ENCODE measurements at places on chromosomes 13 and 19. TPM values are rescaled to one million over a fixed set of nuclear protein-coding genes. Genes with fewer than 3 reads are reported as not detected.

MBD3L4 gene
- not detected for total RNA-seq

PNPLA6 gene
- 57.8 TPM for total RNA-seq

GRCh38 chr13:64020126-64020525, 2604.5 kb upstream of the PCDH20 start:
- no peaks in the 10 kb centered on the region for H3K4me1 ChIP-seq
- H3K27me3 ChIP-seq = no peaks in the 10 kb centered on the region
- H3K36me3 ChIP-seq = no peaks in the 10 kb centered on the region

- no peak for DNase-seq
- no peak overlapping the region for H3K27ac ChIP-seq
- H3K4me1 ChIP-seq = no peaks in the 10 kb centered on the region
Observed at GRCh38 chr13:61383111-61383510, 32.5 kb downstream of the PCDH20 start.

- H3K27me3 ChIP-seq = no peaks in the 10 kb centered on the region
- H3K36me3 ChIP-seq = peaks cover 36% of the 10 kb centered on the region
- H3K4me1 ChIP-seq = peaks cover 5% of the 10 kb centered on the region
- H3K27ac ChIP-seq = no peak overlapping the region
Observed at GRCh38 chr19:18665771-18666202, 17.7 kb upstream of the CRTC1 start.

SLC35E1 gene
- 64.8 TPM for total RNA-seq

CYP2A7 gene
- total RNA-seq = not detected

PSG7 gene
- 0.45 TPM for total RNA-seq

GRCh38 chr13:74977498-74977897, 504.5 kb downstream of the TBC1D4 start:
- H3K27ac ChIP-seq = no peak overlapping the region
- no peak for DNase-seq

GRCh38 chr19:46124638-46125115, at the start of gene IGFL3:
IGFL3 (minus strand) TSS chr19:46124688; CDS start chr19:46124649, 39 bp downstream.
- H3K27me3 ChIP-seq = peaks cover 29% of the 10 kb centered on the region
- no peak for DNase-seq
- peak within 1 kb of the TSS; percentile 23 for H3K27ac ChIP-seq
- peaks cover 30% of the 10 kb centered on the region for H3K4me1 ChIP-seq
- no peaks in the 10 kb centered on the region for H3K36me3 ChIP-seq

DNA sequence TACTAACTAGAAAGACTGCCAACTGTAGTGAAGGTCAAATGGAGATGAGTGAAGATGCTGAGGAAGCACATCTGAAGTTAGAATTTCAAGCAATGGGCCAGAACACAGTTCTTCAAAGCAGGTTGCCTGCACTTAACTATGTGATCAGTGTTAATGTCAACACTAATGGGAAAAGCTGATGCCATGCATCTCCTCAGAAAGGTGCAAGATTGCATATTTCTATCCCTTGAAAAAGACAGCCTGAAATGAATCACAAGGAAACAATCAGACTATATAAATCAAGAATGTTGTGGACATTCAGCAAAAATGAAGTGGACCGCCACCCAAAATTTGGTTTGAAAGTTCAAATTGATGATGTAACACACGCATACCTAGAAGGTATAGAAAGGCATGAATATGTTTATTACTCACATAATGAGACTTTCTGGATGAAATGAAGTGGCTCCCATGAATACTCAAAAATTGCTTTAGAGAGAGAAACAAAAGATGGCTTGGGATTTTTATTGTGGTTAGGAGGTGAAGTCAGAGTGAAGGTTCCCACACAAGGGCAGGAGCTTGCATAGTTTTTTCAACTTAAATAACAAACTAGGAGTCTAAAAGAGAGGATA, 522.4 kb downstream of the KCTD12 start:
- no peak overlapping the region for H3K4me3 ChIP-seq
- no peaks in the 10 kb centered on the region for H3K36me3 ChIP-seq
- H3K4me1 ChIP-seq = no peaks in the 10 kb centered on the region
- no peaks in the 10 kb centered on the region for H3K27me3 ChIP-seq
- no peak for DNase-seq

DNA sequence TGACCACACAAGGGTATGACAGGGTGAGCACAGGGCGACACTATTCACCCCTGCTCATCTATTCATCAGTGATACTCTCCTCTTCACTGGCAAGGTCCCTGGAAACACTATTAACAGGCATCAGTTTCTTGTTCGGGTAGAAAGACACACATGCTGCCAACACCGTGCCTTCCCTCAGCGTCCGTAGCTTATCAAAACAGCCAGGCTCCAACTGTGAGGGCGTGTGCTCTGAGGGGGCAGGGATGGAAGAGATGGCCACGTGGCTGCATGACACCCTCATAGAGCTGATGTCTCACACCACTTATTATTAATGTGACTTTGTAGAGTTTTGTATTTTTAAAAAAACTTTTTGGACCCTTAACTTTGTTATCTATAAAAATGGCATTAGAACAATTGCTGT, 160.3 kb downstream of the ITGBL1 start:
- H3K4me3 ChIP-seq = no peak overlapping the region
- H3K4me1 ChIP-seq = no peaks in the 10 kb centered on the region
- no peak overlapping the region for H3K27ac ChIP-seq
- no peaks in the 10 kb centered on the region for H3K36me3 ChIP-seq
- H3K27me3 ChIP-seq = no peaks in the 10 kb centered on the region

PODNL1 gene
- total RNA-seq = 2.3 TPM

DNA sequence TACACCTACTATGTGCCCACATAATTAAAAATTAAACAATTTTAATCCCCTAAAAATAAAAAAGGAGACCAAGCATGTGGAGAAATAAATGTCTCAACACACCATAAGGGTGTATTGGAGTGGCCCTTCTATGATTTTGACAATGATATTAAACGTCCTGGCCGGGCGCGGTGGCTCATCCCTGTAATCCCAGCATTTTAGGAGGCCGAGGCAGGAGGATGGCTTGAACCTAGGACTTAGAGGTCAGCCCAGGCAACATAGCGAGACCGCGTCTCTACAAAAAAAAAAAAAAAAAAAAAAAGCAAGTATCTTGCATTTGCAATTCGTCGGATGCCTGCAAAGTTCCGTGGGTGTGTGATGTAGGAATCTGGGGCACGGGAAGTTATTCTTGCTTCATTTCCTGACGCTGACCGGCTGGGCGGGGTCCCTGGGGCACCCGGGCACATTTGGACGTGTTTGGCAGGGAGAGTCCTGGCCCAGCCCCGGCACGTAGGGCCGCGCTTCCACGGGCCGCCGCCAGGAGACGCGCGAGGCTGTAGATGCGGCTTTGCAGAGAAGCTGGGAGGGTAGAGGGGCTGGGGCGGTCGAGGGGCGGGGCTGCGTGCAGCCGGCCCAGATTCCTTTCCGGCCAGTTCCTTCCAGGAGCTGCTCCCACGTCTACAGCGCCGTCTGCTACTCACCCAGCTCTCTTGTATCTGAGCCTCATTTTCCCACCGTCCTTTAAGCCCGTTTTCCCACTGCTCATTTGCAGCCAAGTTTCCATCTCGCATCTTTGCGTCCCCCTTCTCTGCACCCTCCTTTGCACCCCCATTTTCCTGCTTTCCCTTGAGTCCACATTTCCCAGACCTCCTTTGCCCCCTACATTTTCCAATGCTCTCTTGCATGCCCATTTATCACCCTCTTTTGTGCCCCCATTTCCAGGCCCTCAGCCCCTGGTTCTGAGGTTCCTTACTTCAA, 2.2 kb upstream of the TSPAN16 start:
- peaks cover 12% of the 10 kb centered on the region for H3K4me1 ChIP-seq
- peak overlapping the region; percentile 26 for H3K4me3 ChIP-seq
- H3K27ac ChIP-seq = no peak overlapping the region
- no peaks in the 10 kb centered on the region for H3K36me3 ChIP-seq
- DNase-seq = peak; percentile 97
- no peaks in the 10 kb centered on the region for H3K27me3 ChIP-seq
